Activated CD4-positive, alpha-beta T cell treated with anti-CD3 and anti-CD28 coated beads, Interleukin-2, amount 10 ng/mL, durations not matched to agents 7 days and 5 days (primary cell): ENCODE measurements at places on chromosomes 4 and X.

GRCh38 chr4:102537269-102537668 is 36.1 kb downstream of the NFKB1 start:
- DNase-seq, result no peak

- DNase-seq, result no peak
Measured at GRCh38 chr4:158314756-158315487, 104.6 kb downstream of the TMEM144 start.

DNA sequence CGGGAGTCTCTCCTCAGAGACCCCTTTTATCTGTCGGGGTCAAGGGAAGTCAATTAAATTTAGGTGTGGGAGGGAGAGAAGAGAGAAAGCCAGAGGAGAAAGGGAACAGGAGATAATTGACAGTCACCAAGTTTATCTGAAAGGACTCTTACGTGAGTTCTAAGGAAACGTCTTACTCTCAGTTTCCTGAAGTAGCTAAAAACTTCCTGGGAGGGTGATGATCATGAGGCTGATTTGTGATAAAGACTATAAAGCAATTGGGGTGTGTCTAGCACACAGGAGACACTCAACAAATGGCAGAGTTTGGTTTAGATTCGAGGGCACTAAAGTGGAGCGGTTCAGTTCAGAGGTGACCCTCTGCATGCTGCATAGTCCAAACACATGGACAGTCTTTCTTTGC is 254.1 kb downstream of the FBXW7 start:
- no peak for DNase-seq

DNA sequence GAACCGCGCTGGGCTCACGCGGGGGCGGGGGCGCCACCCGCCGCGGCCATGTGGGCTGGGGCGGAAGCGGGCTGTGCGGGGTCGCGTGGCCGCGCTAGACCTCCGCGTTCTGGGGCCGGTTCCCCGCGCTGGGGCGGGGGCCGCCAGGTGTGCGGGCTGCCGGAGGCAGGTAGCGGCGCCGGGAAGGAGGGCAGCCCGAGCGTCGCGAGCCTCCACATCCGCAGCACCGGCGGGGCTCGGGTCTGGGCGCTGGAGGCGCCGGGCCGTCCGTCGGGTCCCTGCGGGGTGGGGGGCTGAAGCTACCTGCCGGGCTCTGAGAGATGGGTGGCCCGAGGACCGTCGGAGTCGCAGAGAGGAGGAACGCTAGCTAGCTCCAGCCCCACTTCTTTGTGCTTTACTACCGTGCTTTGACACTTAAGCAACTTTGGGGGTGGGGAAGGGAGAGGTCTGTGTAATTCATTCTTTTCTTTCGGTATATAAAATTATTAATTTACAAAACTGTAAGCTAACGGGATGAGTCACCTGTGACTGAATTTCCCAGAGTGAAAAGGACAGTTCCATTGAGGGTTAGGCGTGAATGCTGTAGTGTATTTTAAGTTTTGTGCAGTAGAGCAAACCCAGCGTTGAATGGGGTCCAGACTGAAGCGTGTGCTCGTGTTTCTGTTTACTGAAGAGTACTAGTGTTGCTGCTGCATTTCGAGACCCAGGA is 689 bp downstream of the METAP1 start:
- DNase-seq, result peak; percentile 21

GRCh38 chr4:74365761-74366160 is 816 bp downstream of the EREG start:
- DNase-seq, result no peak

DNA sequence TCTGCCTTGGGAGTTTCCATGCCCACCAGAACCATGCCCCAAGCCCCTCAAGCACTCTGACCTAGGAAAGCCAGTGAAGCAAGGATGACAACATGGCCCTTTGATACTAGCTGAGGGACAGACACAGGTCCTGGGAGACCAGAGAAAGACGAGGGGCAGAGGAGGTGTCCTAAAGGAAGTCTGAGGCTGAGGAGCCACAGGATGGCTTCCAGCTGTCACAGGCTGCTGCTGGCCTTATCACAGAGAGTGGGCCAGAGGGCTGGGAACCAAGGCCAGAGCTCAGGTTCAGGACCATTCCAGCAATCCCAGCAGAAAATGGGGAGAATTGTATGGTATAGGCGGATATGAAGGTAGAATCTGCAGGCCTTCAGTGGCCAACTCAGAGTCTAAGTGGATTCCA is 31.7 kb upstream of the MSANTD1 start:
- no peak for DNase-seq

DNA sequence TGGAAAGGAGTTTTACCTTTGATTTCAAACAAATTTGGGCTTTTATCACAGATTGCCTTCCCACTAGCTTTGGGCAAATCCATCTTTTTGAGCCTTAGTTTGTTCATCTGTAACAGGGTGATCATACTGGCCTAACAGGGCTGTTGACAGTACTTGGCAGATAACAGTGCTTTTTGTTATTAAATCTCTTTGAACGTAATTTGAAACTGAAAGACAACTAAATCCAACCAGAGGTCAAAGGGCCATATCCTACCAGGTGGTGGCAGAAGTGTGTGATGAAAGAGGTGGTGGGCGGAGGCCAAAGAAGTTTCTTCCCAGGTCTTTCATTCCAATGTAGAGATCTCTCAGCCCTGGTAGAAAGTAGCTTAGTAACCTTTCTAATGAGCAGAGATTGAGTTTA is 35.2 kb upstream of the TADA2B start:
- no peak for DNase-seq

DNA sequence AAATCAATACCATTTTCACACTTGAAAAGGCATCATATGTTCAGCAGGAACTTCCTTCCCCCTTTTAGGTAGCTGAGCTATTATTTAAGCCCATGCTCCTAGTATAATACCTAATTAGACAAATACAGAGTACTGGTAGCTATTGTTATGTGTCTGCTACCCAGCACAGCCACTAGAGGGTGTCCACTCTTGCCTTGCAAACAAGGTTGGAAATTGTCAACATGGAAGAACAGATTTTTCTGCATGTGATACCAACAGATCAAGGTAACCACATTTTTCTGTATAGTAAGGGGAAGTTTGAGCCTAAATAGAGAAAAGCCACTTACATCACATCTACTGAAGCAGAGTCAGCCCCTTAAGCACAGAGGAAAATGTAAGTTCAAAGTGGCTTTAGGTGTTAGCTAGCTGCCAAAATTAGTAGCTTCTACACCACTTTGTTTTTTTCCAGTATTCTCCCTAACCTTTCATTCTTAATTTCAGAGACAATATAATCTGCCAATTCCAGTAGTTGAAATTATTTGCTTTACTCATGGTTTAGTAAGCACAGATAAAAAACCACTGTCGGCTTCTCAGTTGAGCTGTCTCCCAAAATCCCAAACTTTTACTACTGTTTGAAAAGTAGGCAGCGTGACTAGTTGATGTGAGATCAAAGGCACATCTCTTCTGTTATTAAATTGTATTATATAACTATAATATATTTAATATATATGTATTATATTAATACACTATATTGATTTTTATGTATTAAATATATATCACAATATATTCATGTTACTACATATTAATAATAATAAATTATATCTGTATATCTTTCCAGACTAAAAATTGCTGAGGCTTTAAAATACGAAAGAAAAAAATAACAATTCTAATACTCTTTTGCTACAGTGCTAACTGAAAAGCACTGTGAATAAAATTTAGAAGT is 38.2 kb downstream of the EDNRA start:
- peak; percentile 57 for DNase-seq

- no peak for DNase-seq
Measured at GRCh38 chr4:113610537-113610936, 151.0 kb downstream of the CAMK2D start.

GRCh38 chr4:99648321-99648720 is 9.3 kb downstream of the C4orf54 start:
- no peak for DNase-seq

GRCh38 chr4:2101346-2102044 is 42.4 kb downstream of the NAT8L start:
- DNase-seq, result no peak

- DNase-seq, result no peak
Measured at GRCh38 chr4:148396986-148397673, 45.1 kb downstream of the NR3C2 start.

GRCh38 chr4:186725469-186726425 is 2.1 kb upstream of the FAT1 start:
- no peak for DNase-seq

GRCh38 chr4:57443787-57444186 is 333.6 kb upstream of the IGFBP7 start:
- no peak for DNase-seq

DNA sequence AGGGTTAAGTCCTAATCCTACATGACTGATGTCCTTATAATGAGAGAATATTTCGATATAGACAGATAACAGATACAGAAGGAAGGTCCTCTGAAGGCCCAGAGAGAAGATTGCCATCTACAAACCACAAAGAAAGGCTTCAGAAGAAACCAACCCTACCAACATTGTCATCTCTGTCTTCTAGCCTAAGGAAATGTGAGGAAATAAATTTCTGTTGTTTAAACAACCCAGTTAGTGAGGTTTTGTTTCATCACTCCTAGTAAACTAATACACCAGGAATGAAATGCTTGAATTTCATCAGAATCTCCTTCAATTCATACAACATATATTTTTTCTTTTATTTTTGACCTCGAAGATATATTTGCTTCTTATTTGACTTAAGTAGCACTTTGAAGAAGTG is 1527.8 kb downstream of the STIM2 start:
- DNase-seq, result no peak

GRCh38 chr4:94403751-94404150 is 48.0 kb upstream of the PDLIM5 start:
- no peak for DNase-seq

- no peak for DNase-seq
Measured at GRCh38 chr4:120844528-120844921, 78.0 kb downstream of the PRDM5 start.

DNA sequence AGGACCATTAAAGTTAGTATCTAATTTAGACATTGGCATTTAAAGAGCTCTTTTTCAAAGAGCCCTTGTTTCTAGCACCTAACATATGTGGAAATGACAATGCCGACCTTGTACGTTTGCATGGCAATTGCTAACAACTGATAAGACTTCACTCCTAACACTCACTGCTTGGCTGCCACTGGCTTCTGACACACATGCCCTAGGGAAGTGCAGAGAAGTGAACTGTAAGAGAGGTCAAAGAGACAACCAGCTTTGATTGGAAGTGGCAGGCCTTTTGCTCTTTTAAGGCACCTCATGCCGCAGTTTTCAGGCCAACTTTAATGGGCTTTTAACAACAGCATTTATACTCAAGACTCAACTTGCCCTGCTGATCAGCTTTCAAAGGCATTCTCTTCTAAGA is 158.4 kb downstream of the RAB28 start:
- DNase-seq, result no peak

- DNase-seq, result no peak
Measured at GRCh38 chr4:74983253-74983635, 50.3 kb downstream of the PARM1 start.

- DNase-seq, result no peak
Measured at GRCh38 chr4:40858962-40859361, 109.2 kb downstream of the NSUN7 start.

GRCh38 chr4:61273233-61273632 is 73.1 kb downstream of the ADGRL3 start:
- no peak for DNase-seq

DNA sequence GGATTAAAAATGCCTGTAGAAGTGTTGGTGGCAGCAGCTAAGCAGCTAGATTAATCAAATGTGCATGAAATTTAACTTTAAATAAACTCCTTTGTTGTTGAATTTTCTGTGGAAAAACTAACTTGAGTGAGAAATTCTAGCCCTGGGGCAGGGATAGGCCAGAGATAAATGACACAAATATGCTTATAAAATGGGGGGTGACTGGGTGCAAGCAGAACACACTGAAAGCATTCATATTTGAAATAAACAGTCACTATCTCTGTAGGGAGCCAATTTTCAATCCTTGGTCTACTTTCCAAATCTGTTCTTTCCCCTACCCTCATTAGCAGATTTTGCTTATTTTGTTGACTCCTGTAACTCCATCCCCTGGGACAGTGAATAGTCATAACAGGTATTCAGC is 47.9 kb downstream of the RBPJ start:
- no peak for DNase-seq

- DNase-seq, result no peak
Measured at GRCh38 chr4:24917076-24917856, 4.4 kb upstream of the CCDC149 start.

DNA sequence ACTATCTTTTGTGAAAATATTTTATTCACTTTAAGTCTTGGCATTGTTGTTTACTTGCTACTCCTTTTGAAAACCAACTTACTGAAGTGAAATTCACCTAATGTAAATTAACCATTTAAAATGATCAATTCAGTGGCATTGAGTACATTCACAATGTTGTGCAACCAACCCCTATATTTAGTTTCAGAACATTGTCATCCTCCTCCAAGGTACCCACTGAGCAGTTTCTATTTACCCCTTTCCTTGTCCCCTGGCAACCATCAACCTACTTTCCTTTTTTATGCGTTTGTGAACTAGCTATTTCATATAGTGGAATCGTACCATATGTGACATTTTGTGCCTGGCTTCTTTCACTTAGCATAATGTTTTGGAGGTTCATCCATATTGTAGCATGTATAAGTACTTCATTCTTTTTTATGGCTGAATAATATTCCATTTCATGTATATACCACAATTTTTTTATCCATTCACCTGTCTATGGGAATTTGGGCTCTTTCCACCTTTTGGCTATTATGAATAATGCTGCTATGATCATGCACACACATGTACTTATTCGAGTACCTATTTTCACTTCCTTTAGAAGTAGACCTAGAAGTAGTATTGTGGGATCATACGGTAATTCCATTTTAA is 85.0 kb downstream of the WWC2 start:
- DNase-seq, result no peak

DNA sequence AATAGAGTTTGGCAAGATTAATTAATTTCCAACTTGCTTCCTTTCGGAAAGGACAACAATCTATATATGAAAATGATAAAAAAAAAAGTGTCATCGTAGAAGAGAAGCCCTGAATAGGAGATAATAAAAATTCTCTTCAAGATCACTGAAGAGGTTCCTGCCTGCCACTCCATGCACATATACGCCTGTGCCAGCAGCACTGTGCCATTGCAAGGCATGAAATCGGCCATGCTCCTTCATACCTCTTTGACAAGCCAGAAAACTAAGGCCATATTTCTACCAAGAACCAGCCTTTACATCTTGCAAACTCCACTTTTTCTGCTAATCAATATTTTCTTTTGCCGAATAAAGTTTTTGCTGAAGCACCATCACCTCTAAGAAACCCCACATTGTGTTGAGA is 365.5 kb downstream of the CXXC4 start:
- DNase-seq, result no peak

- no peak for DNase-seq
Measured at GRCh38 chr4:19401301-19402080, 850.2 kb upstream of the SLIT2 start.

- no peak for DNase-seq
Measured at GRCh38 chrX:118502161-118502789, 6.7 kb downstream of the DOCK11 start.

DNA sequence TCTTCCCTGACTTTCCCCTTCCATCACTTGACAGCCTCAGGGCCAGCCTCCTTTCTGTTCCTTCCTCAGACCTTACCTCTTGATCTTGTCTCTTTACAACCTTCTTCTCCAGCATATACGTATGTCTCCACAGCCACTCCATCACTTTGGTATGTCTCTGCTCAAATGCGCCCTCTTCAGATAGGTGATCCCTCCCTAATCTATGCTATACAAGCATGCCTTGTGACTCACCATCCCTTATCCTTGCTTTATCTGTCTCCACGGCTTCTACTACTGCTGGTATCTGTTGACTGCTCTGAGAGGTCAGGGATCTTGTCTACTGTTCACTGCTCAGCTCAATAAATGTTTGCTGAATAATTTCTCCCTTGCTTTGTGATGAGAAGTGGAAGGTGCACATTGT is 9.0 kb downstream of the ARAP2 start:
- DNase-seq, result no peak
